ENCODE measurements at places on chromosomes 2 and 18.
A peak's percentile ranks its signal among the peaks of the same experiment; 100 is the strongest.

DNA sequence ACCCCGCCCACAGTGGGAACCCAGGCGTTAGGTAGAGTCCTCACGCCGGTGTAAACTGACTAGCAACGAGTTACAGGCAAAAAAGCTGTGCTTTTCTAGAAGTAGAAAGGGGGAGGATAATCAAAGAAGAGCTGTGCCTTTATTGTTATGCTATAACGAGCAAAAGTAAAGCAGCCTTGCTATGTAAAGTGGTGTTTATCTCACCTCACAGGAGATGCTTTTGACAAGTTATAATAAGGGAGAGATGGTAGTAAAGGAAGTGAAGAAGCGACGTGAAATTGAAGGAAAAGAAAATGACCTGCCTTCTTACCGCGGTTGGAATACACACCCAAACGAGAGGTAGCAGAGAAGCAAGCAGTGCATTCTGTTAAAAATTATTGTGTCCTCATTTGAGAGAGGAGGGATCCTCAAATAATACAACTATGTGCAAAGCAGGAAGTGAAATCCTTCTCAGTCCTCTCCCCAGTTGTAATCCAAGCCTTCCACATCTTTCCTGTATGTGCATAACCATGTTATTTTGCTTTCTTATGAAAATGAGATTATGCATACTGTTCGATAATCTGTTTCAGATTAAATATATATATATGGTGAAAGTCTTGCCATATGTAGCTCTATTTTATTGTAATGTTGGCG is 962 bp downstream of the TANK start:
- DNase-seq: no peak

DNA sequence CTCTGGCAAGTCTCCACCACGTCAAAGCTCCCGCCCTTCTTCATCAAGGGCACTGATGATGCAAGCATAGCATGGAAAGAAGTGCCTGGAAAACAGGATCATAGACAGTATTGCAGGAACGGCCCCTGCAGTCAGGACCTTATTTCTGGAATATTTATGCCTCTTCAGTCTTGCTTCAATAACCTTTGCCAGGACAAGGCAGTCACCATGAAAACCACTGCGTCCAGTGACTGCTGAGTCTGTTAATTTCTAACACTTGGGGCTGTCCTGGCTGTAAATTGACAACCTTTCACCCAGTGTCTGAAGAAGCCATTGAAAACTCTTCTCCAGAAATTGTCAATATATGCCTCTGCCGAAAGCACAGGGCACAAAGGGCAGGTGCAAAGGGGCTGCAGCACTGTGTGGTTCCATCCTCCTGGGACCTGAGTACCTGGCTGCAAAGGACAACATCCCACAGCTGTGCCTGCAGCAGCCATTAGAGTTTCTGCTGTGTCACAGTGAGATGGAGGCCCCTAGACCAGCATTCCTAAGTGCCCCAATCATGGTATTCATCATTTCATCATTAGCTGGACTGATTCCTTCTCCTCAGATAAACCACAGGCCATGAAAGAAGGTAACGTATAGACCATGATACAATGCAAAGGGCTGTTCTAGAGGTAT is 819.6 kb downstream of the RNF144A start:
- DNase-seq: no peak

DNA sequence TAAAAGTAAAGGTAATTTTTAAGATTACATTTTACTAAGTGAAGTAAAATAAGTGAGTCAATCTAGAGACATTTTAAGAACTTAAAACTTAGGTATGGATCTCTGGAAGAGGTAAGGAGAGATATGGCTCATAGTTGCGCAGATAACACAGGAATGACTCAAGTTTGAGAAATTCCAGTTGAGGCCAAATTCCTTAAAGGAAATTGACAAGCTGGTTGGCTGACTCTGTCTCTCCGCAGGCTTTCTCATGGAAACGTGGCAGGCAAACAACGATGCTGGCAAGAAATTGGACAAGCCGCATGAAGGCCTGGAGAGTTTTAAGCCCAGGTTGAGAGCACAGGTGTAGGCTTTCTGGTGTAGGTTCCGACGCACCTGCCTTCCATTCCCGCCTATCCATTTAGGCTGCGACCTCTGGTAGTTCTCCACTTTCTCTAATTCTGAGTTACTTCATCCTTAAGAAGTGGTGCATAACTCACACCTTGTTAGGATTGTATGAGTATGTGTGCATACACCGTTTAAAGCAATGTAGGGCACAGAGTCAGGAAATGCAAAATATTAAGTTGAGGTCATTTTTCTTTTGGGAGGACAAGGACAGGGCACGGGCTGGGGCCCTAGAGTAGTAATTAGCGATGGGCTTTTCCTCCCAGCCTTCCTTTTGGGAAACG is 589 bp upstream of the DAW1 start:
- DNase-seq: no peak

DNA sequence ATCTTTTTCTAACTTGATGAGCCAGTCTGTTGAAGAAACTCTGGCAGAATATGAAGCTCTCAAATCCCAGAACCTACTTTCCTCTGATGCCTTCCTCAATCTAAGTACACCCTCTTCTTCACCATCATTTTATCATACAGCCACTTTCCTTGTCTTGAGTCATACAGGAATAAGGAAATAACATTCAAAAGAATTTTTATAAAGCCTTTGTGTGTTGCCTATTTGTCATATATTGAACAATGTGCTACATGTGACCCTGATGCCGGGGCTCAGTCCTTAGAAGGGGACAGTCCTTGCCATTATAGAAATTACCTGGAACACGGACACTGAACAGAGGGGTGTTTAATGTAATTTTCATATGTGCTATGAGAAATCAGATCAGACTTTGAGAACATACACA is 27.4 kb downstream of the RAPGEF4 start:
- no peak for DNase-seq

GRCh38 chr2:28510184-28510583 is 14.3 kb downstream of the PLB1 start:
- DNase-seq: no peak

GRCh38 chr2:209529579-209529978 is 105.7 kb downstream of the MAP2 start:
- no peak for DNase-seq

- DNase-seq: no peak
Observed at GRCh38 chr2:174635776-174636404, 38.3 kb upstream of the WIPF1 start.

GRCh38 chr2:219987830-219988229 is 360.4 kb downstream of the SLC4A3 start:
- DNase-seq: no peak

DNA sequence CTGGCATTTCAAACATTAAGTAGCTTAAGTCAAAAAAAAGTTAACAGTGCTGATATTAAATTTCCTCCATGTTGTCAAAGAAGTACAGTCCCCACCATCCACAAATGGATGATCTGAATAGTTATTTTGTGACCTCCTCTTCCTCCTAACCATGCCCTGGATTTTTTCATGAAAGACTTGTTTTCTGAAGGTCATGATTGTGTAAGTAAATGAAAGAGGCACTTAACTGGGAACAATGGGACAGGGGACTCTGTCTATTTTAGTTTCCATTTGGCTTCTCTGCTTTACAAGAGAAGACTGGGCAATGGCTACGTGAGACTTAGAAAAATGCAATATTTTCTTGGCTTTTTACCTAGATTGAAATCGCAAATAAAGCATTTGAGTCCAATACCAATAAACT is 32.2 kb downstream of the PECR start:
- DNase-seq: no peak

GRCh38 chr2:202193881-202194353 is 44.5 kb downstream of the SUMO1 start:
- DNase-seq: no peak

DNA sequence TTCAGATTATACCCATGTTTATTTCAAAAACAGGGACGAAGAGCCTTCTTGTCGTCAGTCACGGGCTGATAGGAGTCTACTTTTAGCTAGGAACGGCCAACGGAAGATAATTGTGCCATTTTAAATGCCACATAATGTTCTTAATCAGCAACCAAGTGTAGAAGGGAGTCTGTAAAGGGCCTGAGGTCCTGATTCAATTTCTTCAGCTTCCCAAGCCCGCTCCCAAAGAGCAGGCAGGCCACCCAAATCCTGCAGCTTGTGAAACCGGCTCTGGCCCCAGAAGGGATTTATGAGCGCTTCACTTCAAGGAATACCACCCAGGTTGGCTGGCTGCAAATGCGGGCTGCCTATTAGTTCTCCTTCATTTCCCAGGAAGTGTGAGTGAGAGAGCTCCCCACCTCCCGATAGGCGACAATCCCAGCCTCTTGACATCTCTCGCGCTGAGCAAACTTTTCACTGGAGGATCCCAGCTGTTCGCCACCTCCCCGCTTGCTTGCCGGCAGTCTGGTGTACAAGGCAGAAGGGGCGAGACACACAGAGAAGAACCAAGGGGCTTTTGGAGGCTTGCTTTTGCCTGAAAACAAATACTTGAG is 272.9 kb downstream of the CDH20 start:
- DNase-seq: peak; percentile 83

DNA sequence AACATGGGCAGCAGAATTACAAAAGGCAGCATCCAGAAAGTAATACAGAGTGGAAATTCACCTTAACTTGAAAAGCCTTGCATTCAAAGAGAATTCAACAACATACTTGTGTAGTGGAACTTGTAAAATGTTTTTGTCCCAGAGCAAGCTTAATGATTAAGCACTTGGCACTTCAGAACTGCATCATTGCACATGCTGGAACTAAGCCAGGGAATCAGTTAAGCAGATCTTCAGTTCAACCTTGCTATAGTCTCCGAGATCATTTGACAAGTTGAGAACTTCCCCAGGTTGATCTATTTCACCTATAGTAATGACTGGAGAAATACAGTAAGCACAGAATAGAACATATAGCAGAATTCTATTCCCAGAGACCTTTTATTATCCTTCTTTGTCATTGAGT is 1337.2 kb upstream of the NXPH2 start:
- no peak for DNase-seq

- no peak for DNase-seq
Observed at GRCh38 chr2:54559593-54560145, 103.5 kb downstream of the SPTBN1 start.

DNA sequence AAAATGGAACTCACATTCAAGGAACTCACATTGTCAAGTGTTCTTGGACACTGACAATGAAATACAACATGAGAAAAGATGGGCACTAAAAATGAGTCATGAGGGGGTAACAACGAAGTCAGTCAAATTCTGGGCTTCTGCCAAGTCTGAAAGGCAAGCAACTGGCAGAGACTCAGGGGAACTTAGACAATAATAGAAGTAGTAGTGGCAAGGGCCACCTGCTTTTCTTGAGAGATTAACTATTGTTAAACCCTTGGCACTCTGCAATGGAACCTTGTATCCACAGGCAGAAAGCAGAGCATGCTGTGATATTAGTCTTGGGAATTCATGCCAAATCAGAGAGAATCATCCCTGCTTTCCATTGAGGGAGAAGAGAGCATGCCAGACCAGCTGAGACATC is 382.6 kb upstream of the CDH2 start:
- DNase-seq: no peak

DNA sequence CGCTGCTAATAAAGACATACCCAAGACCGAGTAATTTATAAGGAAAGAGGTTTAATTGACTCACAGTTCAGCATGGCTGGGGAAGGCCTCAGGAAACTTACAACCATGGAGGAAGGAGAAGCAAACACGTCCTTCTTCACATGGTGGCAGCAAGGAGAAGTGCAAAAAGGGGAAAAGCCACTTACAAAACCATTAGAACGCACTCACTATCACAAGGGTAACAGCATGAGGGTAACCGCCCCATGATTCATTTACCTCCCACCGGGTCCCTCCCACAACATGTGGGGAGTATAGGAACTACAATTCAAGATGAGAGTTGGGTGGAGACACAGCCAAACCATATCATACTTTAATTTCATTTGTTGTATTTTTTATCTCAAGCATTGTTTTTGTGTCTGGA is 67.5 kb downstream of the ATP9B start:
- DNase-seq: no peak

GRCh38 chr2:43127208-43127940 is 99.0 kb downstream of the ZFP36L2 start:
- peak; percentile 93 for DNase-seq
